ENCODE measurements at places on chromosomes 12 and 14.

DNA sequence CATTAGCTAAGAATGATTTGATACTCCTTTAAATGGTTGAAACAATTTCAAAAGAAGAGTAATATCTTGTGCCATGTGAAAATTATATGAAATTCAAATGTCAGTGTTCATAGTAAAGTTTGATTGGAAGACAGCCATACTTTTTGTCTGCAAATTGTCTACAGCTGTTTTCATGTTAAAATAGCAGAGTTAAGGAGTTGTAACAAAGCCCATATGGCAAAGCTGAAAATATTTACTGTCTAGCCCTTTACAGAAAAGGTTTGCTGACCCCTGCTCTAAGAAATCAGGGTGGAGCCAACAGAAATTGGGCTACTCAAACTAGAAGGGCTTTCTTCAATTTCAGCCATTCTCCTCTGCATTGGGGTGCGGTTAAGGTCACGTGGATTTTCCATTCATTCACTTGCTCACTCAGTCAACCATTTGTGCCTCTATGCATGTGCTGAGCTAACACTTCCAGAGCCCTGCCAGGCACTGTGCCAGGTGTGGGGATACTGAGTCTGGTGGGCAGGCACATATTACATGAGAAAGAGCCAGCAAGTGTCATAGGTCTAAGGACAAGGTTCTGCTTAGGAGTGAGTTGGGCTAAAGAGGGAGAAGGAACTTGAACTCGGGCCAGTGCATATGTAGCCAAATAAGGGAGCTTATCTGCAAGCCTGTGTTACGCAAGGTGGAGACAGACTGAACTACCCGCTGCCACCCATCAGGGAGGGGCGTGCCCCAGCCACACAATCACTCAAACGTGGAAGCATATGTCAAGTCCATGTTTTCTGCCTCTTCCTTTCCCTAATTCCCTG, 139.8 kb upstream of the NOS1 start:
- DNase-seq = no peak

DNA sequence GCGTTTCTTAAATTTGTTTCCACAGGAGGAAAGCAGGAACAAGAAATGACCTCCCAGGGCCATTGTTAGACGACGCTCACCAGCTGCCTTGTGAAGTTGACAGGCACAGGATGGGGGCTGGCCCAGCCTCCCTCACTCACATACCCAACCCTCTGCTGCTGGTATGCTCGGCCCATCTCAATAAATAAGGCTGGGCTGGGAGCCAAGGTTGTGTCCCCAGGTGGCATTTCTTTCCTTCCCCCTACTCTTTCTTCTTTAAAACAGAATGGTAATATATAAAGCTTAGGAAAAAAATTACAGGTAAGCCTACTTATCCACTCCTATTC, 93.0 kb downstream of the ACTN1 start:
- DNase-seq = peak; percentile 20

GRCh38 chr14:42200957-42201356, 594.3 kb downstream of the LRFN5 start:
- DNase-seq = no peak

- DNase-seq = no peak
Observed at GRCh38 chr14:31232081-31232480, 24.5 kb upstream of the HECTD1 start.

DNA sequence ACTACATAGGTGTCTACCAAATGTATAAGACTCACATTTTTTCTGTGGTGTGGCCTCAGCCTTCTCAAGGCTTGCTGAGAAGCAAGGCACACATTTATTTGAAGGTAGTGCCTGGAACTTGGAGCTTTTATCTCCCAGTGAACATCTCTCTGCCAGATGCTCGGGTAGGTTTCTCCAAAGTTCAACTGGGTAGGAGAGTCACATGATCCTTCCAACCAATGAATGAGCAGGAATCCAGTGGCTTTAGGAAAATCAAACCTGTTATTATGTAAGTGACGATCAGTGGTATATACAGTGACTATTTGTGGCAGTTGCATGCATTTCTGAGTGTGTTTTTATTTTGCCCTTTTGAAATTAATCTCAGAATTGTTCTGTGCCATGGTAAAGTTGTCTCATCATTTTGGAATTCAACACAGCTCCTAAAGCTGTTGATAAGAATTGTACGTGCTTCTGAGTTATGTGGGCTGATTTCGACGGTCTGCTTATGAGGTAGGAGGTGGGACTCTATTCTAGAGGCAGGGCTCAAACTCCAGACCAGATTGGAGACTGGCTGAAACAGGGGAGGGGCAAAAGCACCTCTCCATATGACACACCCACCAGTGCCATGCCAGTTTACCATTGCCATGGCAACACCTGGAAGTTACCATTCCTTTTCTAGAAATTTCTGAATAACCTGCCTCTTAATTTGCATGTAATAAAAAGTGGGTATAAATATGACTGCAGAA, 57.6 kb downstream of the EID3 start:
- DNase-seq = no peak

DNA sequence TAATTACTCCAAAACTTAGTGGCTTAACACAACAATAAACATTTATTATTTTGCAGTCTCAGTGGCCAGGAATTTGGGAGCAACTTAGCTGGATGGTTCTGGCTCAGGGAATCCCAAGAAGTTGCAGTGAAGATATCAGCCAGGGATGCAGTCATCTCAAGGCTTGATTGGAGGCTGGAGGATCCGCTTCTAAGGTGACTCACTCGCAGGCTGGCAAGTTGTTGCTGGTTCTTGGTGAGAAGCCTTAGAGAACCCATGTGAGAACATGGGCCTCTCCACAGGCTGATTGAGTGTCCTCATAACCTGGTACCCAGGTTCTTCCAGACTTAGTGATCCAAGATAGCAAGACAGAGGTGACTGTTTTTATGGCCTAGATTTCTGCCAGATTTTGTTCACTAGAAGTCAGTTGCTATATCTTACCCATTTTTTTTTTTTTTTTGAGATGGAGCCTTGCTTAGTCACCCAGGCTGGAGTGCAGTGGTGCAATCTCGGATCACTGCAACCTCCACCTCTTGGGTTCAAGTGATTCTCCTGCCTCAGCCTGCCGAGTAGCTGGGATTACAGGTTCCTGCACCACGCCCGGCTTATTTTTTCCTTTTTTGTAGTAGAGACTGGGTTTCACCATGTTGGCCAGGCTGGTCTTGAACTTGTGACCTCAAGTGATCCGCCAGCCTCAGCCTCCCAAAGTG, 32.5 kb downstream of the BRMS1L start:
- DNase-seq = no peak

DNA sequence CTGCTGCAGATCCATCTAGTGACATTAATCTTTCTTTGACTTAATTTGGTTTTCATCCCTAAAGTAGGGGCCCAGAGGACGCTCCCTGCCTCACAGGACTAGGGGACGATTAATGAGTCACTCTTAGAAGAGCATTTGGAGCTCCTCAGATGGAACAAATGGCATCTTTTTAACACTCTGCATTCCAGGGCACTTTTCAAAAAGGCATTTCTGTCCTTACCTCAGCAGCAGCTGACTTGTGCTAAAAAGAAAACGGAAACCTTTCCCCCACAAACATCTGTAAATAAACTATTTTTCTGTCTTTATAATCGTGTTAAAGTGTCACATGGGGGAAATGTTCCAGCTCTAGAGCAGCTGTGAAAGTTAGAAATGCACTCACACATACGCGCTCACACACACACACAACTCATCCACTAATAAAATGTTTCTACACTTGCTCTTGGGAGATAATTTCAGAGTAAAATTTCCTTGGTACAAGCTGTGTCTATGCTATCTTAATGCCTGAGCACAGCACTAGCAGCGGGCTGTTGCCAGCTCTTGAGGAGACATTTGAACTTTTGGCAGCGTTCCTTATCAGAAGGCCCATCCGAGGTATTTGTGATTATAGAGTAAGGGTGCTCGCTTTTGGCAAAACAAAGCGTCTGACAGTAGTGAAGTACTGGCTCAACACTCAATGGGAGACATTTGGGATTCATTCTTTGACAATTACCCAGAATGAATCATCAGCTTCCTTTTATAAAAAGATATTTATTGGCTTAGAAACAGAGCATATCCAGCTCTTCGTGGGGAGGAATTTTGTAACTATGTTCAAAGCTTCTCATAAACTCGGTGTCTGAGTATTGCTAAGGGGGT, 141.3 kb downstream of the PLXNC1 start:
- DNase-seq = peak; percentile 48

Measured in left hindlimb (tissue), 1 donor.